ENCODE measurements at places on chromosomes 6 and 20.

DNA sequence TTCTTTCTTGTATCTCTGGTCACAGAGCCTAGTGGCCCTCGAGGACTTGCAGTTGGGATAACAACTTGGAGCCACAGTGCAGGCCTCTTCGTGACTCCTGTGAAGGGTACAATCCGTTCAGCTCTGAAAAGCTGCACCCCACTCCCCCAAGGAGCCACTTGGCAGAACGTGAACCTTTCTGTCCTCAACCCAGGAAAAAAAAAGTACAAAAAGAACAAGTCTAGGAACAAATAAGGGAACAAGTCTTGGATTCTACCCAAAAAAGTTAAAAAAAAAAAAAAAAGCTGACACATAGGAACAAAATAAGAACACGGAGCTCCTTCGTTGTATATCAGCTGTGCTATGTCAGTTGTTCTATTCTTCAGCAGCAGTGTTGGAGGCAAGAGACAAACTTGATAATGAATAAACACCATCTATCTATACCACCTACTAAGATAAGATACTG, 77.9 kb upstream of the TULP1 start:
- DNase-seq, result no peak

DNA sequence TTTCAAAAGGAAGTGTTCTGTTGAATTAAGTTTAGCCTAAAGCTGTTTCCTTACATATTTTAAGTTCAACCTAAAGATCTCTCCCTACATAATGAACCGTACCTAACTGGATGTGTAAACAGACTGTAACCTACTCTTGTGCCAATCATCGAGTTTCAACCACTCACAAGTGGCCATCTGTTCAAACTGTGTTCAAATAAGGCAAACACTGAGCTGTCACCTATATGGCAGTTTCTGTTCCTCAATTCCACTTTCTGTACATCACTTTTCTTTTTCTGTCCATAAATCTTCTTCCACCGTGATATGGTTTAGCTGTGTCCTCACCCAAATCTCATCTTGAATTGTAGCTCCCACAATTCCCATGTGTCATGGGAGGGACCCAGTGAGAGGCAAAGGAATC, 428.6 kb downstream of the HACE1 start:
- DNase-seq, result no peak

- DNase-seq, result no peak
Measured at GRCh38 chr20:25061103-25061799, 3.3 kb upstream of the ACSS1 start.

DNA sequence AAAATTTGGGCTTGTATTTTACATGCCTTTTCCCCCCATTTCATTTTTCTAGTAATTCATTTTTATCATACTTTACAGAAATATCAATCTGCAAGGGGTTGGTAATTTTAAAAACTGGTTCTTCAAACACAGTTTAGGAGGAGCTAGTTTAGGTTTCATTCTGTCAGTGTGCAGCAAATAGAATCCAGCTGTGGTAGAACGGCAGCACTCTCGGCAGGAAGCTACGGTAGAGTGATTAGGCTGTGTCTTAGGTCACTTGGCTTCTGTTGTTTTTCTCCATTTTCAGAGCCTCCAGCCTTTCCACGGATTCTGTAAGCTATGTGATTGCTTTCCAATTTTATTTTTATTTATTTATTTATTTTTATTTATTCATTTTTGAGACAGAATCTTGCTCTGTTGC, 32.7 kb downstream of the TLDC2 start:
- no peak for DNase-seq

DNA sequence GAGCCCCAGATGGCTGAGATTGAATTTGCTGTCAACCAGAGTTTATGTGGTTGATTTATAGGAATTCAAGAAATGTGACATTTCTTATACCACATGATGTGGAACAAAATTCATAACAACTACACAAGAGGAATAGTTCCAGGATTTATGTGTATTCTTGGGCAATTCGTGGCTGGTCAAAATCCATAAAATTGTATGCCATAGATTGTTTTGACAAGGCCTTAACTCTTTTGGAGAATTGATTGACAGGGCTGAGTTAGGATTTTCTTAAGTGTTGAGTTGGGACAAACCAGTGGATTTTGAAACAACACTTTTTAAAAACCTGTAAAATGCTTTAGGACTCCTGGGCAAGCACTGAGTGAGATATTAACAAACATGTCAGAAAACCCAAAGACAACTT, 19.4 kb upstream of the SLC2A12 start:
- DNase-seq, result no peak

Measured in fibroblast of skin of left quadriceps (primary cell).